ENCODE measurements at places on chromosomes 12 and 14.
A peak's percentile ranks its signal among the peaks of the same experiment; 100 is the strongest.

GRCh38 chr14:71478542-71478941 lies 453.7 kb upstream of the RGS6 start:
- DNase-seq = no peak

- DNase-seq = no peak
Measured at GRCh38 chr12:69341328-69341727, 6.9 kb upstream of the LYZ start.

DNA sequence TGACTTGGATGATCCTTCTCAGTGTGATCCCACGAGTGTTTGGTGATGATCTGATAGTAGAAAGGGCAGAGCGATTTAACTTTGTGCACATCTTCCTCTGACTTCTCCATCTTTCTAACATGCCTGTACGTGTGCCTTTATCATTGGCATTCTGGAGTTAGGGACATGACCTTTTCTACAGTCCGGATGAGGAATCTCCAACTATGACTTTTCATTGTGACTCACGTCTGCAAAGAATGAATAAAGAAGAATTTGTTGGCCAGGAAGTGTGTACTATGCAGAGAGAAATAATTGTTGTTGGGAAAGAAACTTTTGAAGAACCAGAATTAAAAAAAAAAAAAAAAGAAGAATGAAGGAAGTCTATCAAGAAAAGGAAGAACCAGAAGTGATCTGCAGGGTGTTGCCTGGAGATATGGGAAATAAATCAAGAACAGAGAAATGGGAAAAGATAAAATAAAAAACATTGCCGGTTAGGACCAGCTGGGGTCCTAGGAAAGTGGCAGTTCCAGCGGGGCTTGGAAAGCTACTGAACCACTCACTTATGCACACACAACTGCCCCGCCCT lies 25.3 kb downstream of the PPFIBP1 start:
- no peak for DNase-seq

- no peak for DNase-seq
Measured at GRCh38 chr12:62205346-62205745, 54.9 kb upstream of the USP15 start.

- no peak for DNase-seq
Measured at GRCh38 chr14:94575730-94576585, 5.3 kb upstream of the SERPINA5 start.

DNA sequence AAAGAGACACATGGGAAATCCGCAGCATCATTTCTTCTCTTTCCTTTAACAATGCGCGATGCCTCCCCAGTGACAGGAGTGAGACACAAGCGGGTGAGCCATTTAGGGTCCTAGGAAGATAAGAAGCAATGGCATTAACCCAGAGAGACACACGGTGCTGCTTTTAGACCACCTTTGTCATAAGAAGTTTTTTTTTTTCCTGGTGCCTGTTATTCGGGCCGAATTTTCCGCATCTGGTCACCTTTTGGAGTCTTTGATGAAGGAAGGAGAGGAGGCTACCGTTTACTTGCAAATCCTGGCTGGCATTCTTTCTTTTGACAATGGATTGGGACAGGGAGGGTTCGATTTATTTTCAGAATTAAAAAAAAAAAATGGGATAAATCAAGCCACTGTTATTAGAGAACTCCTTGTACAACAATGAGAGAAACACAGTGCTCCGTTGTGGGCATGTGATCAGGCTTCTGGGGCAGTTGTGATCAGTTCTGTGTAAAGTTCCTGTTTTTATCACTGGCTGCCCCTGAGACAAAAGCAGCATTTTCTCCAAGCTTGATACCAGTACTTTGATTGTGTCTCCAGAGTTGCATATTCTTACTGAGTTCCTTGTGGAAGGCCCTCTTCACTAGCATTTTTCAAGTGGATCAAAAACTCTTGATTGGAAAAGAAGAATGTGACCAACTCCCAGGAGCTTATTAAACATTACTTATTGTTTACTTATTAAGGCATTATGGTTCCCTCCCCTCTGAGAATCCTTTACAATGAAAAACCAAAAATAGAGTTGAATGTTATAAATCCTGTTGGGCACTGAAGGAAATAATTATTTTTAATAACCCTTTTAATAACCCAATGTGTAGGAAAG lies 1.1 kb downstream of the DIP2B start:
- DNase-seq = no peak

DNA sequence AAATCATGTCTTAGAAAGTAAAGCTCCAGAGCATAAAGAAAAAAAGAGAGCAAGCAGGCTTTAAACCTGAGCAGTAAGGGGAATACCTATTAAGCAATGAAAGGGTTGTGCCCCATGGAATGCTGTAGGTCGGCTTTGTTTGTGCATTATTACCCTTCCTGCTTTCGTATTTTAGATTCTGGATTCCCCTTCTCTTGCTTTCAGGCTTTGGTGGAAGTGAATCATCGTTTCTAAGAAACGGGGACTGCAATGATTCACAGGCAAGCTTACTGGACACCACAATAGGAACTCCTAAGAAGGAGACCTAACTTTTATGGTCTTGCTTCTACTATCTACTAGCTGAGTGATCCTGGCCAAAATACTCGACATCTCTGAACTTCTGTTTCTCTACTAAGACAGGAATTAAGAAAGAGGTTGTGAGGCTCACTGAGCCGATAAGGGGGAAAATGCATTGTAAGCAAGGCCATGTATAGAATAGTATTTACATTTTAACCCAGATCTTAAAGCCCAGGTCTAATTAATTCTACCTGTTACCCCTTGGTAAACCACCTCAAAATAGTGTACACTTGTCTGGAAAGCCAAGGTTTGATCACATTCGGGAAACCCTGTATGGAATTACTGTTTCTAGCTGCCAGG lies 1.2 kb upstream of the BMAL2 start:
- DNase-seq = no peak

DNA sequence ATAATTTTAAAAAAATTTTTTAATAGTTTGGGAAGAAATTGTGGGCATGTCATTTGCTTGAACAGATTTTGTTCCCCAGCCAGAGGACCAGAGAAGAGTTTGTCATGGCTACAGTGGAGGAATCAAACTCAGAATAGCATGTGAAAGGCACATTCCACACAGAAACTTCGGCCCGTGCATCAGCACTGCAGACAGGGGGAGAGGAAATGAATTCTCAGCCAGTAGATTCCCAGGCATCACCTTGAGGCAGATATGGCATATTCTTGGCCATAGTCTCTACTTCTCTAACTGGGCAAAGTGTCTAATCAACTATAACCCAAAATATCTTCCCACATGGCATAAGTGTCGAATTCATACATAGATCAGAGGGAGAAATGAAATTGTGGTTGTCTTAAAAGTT lies 153.3 kb downstream of the PRKCH start:
- no peak for DNase-seq

GRCh38 chr12:116592731-116593130 lies 33.5 kb downstream of the MAP1LC3B2 start:
- no peak for DNase-seq

DNA sequence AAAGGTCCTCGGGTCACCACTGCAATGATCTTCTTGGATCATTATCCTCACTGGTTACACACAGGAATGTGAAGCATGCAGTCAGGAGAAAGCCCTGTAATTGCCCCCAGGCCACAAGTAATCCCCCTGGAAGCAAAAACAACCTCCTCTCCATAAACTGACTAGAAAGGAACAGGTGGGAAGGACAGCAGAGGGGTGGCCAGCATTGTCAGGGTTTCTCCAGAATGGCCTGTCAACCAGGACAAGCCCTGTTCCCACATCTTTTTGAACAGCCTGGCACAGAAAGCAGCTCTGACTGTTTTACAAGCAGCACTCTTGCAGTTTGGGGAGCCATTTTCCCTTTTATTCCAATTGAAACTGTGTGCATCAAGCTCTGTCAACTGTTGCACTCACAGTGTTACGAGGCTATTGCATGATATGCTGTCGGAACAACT lies 36.1 kb downstream of the TMCC3 start:
- DNase-seq = no peak

GRCh38 chr12:111249018-111249370 lies 119.9 kb downstream of the PHETA1 start:
- DNase-seq = no peak

DNA sequence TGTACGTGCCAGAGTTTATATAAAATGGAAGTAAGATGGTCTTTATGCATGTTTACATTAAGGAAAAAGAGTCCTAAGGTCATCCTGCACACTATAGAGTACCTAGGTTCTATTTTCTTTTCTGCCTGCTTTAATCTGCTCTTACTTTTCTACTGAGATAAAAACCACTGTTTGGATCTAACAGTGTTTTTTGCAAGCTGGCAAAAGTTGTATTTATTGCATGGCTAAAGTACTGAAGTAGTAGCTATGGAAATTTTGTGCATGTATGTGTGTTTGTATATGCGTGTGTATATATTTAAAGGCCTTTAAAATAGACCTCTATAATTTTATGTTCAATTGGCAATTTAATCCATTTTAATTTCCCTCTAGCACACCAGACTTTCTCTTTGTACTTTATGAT lies 98.3 kb upstream of the CPSF6 start:
- DNase-seq = no peak

DNA sequence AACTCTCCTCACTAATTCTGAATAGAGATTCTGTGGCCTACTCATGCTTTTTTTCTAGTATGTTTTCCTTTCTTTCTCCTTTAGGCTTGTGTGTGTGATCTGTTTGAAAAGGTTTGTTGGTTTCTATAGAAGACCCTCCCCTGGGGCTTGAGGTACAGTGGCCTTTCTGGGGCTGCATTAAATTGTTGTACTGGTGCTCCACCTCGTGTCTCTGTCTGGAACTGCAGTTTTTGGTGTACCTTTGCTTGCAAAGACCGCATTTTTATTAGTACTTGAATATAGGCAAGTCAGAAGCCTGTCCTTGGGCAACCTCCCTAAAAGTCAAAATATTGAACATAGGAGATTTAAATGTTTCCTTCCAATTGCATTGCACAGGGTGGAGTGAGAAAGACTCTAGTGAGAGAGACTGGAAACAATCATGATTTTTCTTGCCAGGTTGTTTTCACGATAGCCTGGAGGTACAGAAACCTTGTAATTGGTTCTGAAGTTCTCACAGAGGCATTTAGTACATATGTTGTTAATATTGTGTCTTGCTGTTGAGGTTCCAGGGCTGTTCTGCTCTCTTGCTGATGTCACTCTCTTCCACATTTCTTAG lies 39.0 kb downstream of the SLCO1B1 start:
- DNase-seq = no peak

DNA sequence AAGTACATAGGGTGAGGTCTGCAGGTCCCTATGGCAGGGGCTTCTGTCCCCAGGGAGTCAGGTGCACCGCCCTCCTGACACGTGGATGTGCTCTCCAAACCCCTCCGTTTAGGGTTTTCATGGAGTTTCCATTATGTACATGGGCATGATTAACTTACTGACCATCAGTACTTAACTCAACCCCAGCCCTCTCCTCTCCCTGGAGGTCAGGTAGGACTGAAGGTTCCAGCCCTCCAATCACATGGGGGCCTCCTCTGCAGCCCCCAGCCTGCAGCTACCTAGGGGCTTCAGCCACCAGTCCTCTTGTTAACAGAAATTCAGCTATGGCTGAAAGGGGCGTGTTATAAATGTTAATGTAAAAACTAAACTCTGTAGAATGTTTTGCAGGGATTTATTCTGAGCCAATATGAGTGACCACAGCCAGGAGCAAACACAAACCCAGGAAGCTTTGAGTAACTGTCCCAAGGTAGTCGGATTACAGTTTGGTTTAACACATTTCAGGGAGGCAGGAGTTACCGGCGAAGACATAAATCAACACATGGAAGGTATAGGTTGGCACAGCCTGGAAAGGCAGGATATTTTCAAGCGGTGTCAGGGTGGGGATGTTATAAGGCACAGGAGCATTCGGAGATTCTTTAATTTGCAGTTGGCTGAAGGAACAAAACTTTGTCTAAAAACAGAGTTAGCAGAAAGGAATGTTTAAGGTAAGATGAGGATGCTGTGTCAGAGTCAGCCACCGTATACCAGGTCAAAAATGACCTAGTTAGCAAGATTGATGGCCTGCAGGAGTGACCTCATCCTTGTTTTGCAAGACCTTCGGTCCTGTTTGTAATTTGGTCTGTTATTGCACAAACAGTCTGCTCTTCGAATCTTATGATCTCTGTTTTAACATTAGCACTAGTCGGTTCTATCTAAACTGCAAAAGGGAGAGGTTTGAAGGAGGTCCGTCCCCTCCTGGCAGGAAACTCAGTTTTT lies 75.2 kb downstream of the TNFAIP2 start:
- no peak for DNase-seq

GRCh38 chr12:101230547-101230946 lies 20.5 kb upstream of the SLC5A8 start:
- DNase-seq = no peak

GRCh38 chr14:67733616-67734015 lies 31.9 kb downstream of the RDH12 start:
- no peak for DNase-seq

- DNase-seq = no peak
Measured at GRCh38 chr12:69602954-69603353, 7.8 kb downstream of the LRRC10 start.

DNA sequence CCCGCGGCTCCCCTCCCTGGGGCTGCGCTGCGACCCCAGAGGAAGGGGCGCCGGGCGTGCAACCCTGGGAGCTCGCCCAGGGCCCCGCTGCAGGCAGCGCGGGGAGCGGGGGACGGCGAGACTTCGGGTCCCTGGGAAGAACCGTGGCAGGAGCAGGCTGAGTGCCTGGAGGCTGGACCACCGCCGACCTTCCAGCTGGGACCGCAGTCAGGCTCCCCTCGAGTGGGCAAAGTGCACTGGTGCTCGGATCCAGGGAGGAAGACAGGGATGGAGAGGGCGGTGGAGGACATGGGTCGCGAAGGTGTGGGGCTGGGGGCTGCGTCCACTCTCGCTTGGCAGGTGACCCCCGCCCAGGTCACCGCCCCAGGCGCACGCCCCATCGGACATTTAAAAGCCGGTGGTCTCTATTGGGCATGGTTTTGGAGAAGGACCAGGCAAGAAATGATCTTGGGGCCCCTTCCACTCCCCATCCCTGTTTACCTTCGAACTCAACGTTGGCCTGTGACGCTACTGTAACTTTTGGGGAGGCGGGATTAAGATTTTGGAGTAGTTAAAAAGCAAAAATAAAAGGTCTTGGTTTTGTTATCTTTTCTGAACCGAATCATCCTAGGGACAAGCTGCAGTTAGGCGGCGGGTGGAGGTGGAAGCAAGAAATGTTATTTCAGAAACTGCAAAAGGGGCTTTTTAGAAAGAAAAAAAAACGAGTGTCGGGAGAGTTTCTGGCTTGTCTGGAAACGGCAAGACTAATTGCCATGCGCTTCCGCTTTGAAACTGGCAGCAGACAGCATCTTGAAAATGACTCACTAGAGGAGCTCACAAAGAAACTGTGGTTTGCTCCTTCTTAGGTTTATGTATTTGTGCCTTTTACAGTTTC lies 1.0 kb downstream of the ELK3 start:
- peak; percentile 54 for DNase-seq

GRCh38 chr14:23641915-23642588 lies 5.9 kb downstream of the DHRS2 start:
- DNase-seq = no peak

DNA sequence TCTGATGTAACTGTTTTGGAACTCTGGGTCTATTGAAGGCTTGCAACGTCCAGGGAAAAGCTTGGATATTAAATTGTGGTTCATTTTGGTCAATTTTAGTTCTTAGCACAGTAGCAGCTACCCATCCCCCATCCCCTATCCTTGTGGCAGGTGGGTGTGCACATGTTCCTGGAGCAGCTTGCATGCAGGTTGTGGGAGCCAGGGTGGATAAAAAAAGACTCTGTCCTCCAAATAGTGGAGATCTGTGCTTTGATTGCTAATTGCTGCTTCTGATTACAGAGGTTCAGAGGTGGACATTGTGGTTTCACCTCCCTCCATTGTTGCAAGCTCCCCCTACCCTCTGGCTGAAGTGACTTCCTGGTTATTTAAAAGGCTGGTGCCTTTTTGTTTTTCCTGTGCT lies 23.1 kb downstream of the ATP23 start:
- no peak for DNase-seq
